ENCODE measurements at places on chromosomes 4 and X.

DNA sequence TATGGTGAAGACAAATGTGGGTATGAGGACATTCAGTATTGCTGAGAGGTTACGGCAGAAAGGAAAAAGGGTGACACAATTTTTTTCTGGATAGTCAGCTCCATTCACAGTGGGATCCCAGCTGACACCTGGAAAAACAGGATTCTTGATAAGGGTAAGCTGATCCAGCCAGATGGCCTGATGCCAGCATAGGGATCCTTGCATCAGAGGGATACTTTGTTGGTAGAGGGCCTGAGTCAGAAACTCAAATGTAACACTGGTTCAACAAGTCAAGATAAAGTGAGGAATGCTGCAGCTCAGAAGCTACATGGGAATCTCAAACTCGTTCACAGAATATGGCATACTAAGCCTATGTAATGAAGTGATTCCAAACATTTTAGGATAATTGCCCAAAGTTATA, 726.7 kb downstream of the C4orf33 start:
- peak; percentile 5 for DNase-seq

GRCh38 chrX:33138677-33139249, 72.6 kb downstream of the DMD start:
- peak; percentile 3 for DNase-seq

DNA sequence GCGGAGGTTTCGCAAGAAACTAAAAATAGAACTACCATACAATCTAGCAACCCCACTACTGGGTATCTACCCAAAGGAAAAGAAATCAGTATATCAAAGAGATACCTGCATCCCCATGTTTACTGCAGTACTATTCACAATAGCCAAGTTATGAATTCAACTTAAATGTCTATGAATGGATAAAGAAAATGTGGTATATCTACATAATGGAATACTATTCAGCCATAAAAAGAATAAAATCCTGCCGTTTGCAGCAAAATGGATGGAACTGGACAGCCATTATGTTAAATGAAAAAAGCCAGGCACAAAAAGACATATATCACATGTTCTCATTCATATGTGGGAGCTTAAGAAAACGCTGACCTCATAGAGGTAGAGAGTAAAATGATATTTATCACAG, 65.3 kb downstream of the LCORL start:
- no peak for DNase-seq

DNA sequence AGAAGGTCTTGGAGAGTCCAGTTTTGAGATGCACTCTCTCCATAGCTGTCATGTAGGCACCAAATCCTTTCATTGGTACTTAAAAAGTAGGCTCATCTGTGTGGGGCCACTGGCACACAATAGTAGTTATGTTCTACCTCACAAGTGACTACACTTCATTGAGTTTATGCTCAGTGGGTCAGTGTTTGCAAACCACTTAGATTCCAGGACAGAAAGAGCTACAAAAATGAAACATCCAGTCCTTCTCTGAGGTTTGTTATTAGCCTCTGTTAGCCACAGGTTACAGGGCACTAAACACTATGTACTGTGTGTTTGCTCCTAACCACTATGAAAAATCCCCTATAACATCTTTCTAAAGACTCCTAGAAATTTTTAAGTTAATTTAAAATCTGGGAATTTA, 13.8 kb downstream of the RAB28 start:
- DNase-seq, result no peak

GRCh38 chrX:69010339-69010738, 154.9 kb downstream of the PJA1 start:
- DNase-seq, result no peak

GRCh38 chrX:51155157-51155556, 177.5 kb upstream of the NUDT10 start:
- no peak for DNase-seq

GRCh38 chr4:40587826-40588225, 41.8 kb downstream of the RBM47 start:
- peak; percentile 65 for DNase-seq

- DNase-seq, result peak; percentile 1
These were observed 63.5 kb downstream of the GPC3 start for GRCh38 chrX:133921764-133922389.

- DNase-seq, result no peak
These were observed 12.5 kb downstream of the GABRA4 start for GRCh38 chr4:46980851-46981250.

GRCh38 chr4:61770456-61770855, 570.3 kb downstream of the ADGRL3 start:
- DNase-seq, result no peak

GRCh38 chr4:6372649-6373525, 99.5 kb downstream of the PPP2R2C start:
- DNase-seq, result peak; percentile 20

DNA sequence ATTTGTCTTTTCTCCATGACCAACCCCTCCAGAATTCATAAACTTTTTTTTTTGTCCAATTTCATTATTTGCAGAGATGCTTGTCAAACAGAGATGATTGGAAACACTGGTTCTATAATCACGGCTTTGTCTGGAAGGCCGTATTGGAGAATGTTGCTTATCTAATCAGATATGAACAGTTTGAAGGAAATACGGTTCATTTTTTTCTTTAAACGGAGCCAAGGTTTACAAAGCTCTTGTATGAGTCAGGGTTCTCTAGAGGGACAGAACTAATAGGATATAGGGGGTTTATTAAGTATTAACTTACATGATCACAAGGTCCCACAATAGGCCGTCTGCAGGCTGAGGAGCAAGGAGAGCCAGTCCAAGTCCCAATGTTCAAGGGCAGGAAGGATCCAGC, 1415.8 kb downstream of the C4orf33 start:
- DNase-seq, result peak; percentile 50

GRCh38 chr4:101218346-101218745, 129.0 kb downstream of the PPP3CA start:
- DNase-seq, result no peak

DNA sequence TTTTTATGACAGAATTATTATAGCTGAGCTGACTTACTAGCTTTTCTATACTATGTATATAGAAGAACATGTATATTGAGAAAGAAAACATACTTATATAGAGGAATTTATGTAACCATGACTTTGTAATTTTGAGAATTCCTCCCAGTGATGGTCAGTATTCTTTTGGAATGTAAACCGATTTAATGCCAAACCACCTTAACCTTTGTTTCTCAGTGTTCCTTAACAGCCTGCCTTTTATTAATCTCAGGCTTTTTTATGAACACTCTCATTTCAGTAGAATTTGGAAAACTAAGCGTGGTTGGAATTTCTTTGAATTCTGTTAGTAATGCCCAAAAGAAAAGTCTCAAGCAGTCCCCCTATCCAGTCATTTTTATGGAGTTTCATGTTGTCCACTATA, 47.0 kb downstream of the MOSPD2 start:
- peak; percentile 73 for DNase-seq

DNA sequence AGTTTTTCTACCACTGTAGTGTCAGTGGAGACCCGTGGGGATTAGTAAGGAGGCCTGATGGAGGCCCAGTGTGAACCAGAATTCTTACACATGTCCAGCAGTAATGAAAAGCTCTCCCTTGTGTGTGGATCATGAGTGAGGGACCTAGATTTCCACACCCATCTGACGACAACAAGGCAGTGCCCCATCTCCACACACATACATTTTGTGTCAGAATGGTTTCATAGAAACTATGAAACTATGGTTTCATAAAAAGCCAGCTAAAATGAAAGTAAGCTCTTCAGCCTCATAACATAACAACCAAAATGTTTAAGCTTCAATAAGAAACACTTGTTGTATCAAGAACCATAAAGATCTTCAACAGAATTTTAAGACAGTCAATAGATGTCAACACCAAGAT, 884.5 kb upstream of the ADGRL3 start:
- DNase-seq, result no peak

- no peak for DNase-seq
These were observed 65.6 kb downstream of the ASB9 start for GRCh38 chrX:15204130-15204751.

DNA sequence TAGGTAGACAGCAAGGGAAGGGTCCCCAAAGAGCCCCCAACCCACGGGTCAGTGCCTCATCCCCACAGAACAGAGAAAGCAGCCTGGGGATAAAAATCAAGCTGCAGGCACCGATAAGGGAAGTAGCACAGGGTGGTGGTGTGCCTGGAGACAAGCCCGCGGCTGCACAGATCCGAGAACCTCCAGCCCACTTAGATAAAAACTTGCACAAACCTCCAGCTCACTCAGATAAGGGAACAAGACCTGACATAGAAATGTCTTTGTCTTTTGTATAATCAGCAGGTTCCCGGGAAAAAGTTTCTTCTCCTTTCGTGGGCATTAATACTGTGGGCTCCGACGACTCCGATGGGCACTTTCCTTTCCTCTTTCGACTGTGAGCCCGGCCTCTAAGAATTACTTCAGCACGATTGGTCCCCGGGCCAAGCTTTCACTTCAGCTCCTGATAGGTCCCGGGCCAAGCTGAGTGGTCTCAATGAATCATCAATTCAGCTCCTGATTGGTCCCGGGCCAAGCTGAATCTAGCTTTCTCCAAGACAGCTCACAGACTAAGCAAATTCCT, 32.4 kb downstream of the PRDX4 start:
- DNase-seq, result peak; percentile 19

GRCh38 chrX:82087699-82088098, 885.8 kb downstream of the SH3BGRL start:
- no peak for DNase-seq

- DNase-seq, result no peak
These were observed 2.4 kb downstream of the HMX1 start for GRCh38 chr4:8869002-8869897.

GRCh38 chrX:72025236-72025770, 106.4 kb downstream of the RTL5 start:
- no peak for DNase-seq

- DNase-seq, result no peak
These were observed 124.0 kb downstream of the ARHGAP24 start for GRCh38 chr4:85598936-85599335.

GRCh38 chr4:103449296-103450023, 251.3 kb upstream of the CENPE start:
- no peak for DNase-seq

GRCh38 chr4:177386278-177386815, 55.9 kb downstream of the AGA start:
- DNase-seq, result no peak

DNA sequence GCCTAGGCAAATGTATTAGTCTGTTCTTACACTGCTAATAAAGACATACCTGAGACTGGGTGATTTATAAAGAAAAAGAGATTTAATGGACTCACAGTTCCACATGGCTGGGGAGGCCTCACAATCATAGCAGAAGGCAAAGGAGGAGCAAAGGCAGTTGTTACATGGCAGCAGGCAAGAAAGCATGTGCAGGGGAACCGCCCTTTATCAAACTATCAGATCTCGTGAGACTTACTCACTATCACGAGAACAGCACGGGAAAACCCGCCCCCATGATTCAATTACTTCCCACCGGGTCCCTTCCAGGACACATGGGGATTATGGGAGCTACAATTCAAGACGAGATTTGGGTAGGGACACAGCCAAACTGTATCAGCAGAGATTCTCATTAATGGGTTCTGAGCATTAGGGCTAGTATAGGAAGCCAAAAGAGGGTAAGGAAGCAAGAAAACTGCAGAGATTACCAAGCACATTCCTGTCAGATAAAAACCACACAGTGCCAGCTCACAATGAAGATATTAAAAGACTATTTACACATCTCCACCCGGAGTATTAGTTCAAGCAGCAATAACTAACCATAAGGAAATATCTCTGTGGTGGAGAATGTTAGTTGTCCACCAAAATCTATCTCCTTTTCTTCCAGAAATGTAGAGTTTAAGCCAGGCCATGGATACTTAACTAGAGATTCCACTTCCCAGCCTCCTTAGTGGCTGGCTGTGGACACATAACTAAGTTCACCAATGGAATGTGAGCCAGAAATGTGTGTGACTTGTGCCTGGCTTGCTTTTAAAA, 61.2 kb upstream of the HOPX start:
- peak; percentile 14 for DNase-seq

DNA sequence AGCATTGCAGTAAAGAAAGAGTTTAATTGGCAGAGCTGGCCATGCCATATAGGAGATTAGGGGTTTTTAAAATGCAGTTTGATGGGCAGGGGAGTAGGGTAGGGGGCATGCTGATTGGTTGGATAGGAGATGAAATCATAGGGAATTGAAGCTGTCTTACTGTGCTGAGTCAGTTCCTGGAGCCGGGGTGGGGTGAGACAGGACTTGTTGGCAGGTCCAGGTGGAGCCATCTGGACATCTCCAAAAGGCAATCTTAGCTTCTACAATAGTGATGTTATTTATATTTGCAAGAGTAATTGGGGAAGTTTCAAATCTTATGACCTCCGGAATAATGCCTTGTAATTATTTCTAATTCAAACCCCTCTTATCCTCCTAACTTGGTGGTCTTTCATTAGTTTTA, 32.4 kb upstream of the PGM2 start:
- peak; percentile 2 for DNase-seq

DNA sequence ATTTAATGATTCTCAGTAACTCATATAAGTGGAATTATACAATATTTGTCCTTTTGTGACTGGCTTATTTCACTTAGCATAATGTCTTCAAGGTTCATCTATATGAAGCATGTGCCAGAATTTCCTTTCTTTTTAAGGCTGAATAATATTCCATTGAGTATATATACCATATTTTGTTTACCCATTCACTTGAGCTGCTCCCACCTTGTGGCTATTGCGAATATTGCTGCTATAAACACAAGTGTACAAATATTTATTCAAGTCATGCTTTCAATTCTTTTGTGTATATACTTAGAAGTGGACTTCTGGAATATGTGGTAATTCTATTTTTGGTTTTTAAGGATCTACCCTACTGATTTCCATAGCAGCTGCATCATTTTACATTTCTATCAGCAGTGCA, 219.1 kb downstream of the MID1 start:
- no peak for DNase-seq

- DNase-seq, result no peak
These were observed 62.8 kb downstream of the UCHL1 start for GRCh38 chr4:41319553-41319952.
